Osteoblast (primary cell): ENCODE measurements at places on chromosomes 12 and 14. TPM values are rescaled to one million over a fixed set of nuclear protein-coding genes. Genes with fewer than 3 reads are reported as not detected.
A peak's percentile ranks its signal among the peaks of the same experiment; 100 is the strongest.

The ACVR1B gene
- total RNA-seq = 10.5 and 13.0 TPM in 2 replicates

The KRT6C gene
- total RNA-seq = not detected in 2 replicates

DNA sequence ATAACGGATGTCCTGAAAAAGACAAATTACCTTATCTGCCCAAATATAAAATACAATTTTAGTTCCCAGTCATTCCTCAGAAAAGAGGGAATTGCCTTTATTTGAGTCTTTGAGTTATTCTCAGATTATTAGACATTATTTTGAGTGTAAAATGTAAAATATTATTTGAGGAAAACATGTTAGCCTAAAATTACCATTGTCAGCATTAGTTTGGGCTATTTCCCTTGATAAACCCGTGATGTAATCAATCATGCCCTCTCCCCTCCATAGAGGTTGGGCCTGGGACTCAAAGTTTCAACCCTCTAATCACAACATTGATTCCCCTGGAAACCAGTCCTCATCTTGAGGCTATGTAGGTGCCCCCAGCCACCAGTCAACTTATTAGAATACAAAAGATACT, 213.4 kb downstream of the NUBPL start:
- no peak for DNase-seq
- no peaks in the 10 kb centered on the region for H3K36me3 ChIP-seq
- no peak overlapping the region for H3K4me3 ChIP-seq
- no peaks in the 10 kb centered on the region for H3K4me1 ChIP-seq
- H3K27ac ChIP-seq = no peak overlapping the region

DNA sequence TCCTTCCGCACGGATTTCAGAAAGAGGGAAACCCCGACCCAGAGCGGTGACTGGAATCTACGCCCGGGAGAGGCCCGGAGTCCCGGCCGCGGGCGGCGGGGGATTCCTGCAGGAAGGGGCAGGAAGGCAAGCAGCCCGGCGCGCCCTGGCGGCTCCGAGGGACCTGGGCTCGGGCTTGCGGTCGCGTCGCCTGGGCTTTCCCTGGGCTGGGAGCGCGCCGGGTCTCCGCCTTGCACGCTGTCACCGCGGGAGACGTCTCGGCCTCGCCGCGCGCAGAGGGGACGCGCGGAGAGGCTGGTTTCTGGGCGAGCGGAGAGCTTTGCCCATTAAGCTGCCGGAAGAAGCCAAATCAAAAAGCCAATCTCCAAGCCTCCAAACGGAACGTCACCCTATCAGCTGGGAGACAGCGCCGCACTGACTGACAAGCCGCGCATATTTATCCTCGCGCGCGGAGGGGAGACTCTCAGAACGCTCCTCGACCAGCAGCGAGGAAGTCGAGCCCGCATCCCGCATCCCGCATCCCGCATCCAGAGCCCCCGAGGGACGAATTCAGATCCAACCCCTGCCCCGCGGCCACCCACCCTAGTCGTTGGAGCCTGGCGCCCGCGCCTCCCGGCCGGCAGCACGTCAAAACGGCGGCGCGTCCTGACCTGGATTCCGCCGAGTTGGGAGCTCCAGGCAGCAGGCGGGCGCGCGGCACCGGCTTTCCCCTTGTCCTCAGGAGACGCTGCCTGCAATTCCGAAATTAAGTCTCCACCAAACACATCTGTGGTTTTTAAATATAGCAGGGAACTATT, at the start of gene SLC8A3:
SLC8A3 (minus strand) TSS at position 293 of the 797 bp plus-strand sequence. CDS start 20,529 bp downstream, outside the sequence.
- peak; percentile 88 for DNase-seq
- no peak within 1 kb of the TSS for H3K27ac ChIP-seq
- peaks cover 5% of the 10 kb centered on the region for H3K4me1 ChIP-seq
- H3K4me3 ChIP-seq = peak within 1 kb of the TSS; percentile 61

- no peaks in the 10 kb centered on the region for H3K27me3 ChIP-seq
- H3K27ac ChIP-seq = no peak overlapping the region
- no peaks in the 10 kb centered on the region for H3K36me3 ChIP-seq
- no peaks in the 10 kb centered on the region for H3K4me1 ChIP-seq
- H3K4me3 ChIP-seq = no peak overlapping the region
These were observed 889.8 kb downstream of the TRHDE start for GRCh38 chr12:73161970-73162369.

The RTL1 gene
- total RNA-seq = not detected in 2 replicates

- H3K36me3 ChIP-seq = no peaks in the 10 kb centered on the region
- peaks cover 18% of the 10 kb centered on the region for H3K4me1 ChIP-seq
- H3K4me3 ChIP-seq = no peak overlapping the region
- H3K27me3 ChIP-seq = no peaks in the 10 kb centered on the region
These were observed 53.7 kb downstream of the GALNT4 start for GRCh38 chr12:89470741-89471509.

GRCh38 chr12:132754160-132754932, 7.3 kb downstream of the ANKLE2 start:
- no peak for DNase-seq
- H3K36me3 ChIP-seq = peaks cover 63% of the 10 kb centered on the region
- H3K4me1 ChIP-seq = no peaks in the 10 kb centered on the region
- H3K27me3 ChIP-seq = no peaks in the 10 kb centered on the region

- H3K27me3 ChIP-seq = peaks cover 9% of the 10 kb centered on the region
- H3K4me3 ChIP-seq = no peak overlapping the region
- no peaks in the 10 kb centered on the region for H3K4me1 ChIP-seq
These were observed 38.2 kb upstream of the ARHGAP5 start for GRCh38 chr14:32038876-32039275.

DNA sequence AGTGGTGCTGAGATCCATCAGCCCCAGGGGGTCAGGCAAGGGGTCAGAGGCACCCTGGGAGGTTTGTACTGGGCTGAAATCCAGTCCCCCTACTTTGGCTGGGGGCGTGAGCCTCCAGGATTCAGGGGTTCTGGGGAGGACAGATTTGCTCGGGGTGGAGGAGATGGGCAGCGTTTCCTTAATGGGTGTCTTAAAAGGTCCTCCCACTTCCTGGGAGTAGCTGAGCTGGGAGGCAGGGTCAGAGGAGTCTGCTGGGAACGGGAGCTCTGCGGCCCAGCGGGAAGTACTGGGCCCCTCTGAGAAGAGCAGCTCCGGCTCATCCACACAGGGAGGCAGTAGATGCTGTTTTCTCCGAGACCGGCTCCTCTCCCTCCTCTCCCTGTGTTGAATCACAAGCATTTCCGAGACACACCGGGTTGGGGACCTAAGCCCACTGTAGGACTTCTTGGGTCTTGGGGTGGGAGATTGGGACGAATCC, 2.1 kb upstream of the TEX52 start:
- no peak for DNase-seq
- H3K4me1 ChIP-seq = no peaks in the 10 kb centered on the region
- no peak overlapping the region for H3K27ac ChIP-seq
- H3K36me3 ChIP-seq = peaks cover 12% of the 10 kb centered on the region
- no peaks in the 10 kb centered on the region for H3K27me3 ChIP-seq
- H3K4me3 ChIP-seq = no peak overlapping the region

The AGAP2 gene
- total RNA-seq = 0.29 and 0.72 TPM in 2 replicates

The TAS2R46 gene
- 3.5 and 5.4 TPM in 2 replicates for total RNA-seq

GRCh38 chr12:14275886-14276285, 89.6 kb upstream of the ATF7IP start:
- H3K27me3 ChIP-seq = no peaks in the 10 kb centered on the region
- no peak for DNase-seq
- no peak overlapping the region for H3K4me3 ChIP-seq
- H3K4me1 ChIP-seq = peaks cover 12% of the 10 kb centered on the region

The KRT86 gene
- total RNA-seq = under 0.01 and 0.36 TPM in 2 replicates

DNA sequence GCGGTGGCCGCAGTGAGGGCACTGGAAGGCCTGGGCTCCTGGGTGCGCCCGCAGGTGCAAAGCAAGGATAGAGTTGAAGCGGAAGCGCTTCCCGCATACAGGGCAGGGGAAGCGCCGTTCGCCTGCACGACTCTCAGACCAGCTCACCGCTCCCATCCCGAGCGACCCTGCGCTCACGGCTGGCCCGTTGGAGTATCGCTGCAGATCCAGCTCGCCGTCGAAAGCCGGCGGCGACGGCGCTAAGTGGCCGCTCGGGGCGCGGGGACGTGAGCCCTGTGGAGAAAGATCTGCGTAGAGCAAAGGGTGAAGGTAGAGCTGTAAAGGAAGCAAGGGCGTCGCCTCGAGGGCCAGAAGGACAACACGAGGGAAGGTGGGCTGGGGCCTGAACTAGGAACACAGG, 5.4 kb downstream of the ZNF219 start:
- H3K27me3 ChIP-seq = no peaks in the 10 kb centered on the region
- peaks cover 8% of the 10 kb centered on the region for H3K4me1 ChIP-seq
- H3K4me3 ChIP-seq = no peak overlapping the region
- no peak overlapping the region for H3K27ac ChIP-seq
- DNase-seq = peak; percentile 34

- no peaks in the 10 kb centered on the region for H3K4me1 ChIP-seq
- DNase-seq = no peak
- H3K27ac ChIP-seq = no peak overlapping the region
- H3K36me3 ChIP-seq = no peaks in the 10 kb centered on the region
- H3K27me3 ChIP-seq = no peaks in the 10 kb centered on the region
These were observed 7.8 kb upstream of the ADGRD1 start for GRCh38 chr12:130945786-130946492.

GRCh38 chr12:109949089-109949488, 47.1 kb downstream of the GIT2 start:
- H3K36me3 ChIP-seq = peaks cover 56% of the 10 kb centered on the region
- peaks cover 73% of the 10 kb centered on the region for H3K4me1 ChIP-seq
- peak overlapping the region; percentile 97 for H3K27ac ChIP-seq
- peak; percentile 65 for DNase-seq
- H3K4me3 ChIP-seq = no peak overlapping the region
- no peaks in the 10 kb centered on the region for H3K27me3 ChIP-seq

DNA sequence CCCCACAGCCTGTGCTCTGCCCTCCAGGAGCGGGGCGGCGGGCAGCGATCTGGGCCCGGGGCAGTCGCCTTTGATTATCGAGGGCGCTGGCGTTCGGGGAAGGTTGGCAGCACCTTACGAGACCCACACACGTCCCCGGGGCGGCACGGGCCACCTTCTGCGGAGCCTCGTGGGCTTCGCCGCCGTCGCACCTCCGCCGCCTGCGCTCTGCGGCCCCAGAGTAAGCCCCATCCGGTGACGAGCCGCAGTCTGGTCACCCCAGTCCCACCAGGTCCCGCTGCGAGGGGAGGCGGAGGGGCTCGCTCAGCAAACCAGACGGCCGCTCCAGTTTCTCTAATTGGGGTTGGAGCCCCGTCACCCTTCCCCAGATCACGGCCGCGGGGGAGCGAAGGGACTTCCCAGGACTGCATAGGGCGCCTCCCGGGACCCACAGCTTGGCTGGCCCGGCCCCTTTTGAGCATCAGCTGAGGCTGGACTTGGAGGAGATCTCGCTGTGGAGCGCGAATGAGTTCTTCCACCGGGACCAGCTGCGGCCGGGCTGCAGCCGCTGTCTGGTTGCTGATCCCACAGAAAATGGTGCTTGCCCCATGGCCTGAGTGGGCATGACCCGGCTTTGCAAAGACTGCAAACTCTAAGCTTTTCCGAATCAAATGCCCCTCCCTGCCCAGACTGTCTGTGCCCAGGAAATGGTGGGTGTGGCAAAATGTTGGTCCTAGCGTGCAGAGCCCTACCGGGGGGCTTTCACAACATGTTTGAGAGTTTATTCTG, 560 bp downstream of the LGALS3 start:
- H3K4me1 ChIP-seq = peaks cover 44% of the 10 kb centered on the region
- peak; percentile 96 for DNase-seq
- peak overlapping the region; percentile 84 for H3K27ac ChIP-seq
- peak overlapping the region; percentile 73 for H3K4me3 ChIP-seq

DNA sequence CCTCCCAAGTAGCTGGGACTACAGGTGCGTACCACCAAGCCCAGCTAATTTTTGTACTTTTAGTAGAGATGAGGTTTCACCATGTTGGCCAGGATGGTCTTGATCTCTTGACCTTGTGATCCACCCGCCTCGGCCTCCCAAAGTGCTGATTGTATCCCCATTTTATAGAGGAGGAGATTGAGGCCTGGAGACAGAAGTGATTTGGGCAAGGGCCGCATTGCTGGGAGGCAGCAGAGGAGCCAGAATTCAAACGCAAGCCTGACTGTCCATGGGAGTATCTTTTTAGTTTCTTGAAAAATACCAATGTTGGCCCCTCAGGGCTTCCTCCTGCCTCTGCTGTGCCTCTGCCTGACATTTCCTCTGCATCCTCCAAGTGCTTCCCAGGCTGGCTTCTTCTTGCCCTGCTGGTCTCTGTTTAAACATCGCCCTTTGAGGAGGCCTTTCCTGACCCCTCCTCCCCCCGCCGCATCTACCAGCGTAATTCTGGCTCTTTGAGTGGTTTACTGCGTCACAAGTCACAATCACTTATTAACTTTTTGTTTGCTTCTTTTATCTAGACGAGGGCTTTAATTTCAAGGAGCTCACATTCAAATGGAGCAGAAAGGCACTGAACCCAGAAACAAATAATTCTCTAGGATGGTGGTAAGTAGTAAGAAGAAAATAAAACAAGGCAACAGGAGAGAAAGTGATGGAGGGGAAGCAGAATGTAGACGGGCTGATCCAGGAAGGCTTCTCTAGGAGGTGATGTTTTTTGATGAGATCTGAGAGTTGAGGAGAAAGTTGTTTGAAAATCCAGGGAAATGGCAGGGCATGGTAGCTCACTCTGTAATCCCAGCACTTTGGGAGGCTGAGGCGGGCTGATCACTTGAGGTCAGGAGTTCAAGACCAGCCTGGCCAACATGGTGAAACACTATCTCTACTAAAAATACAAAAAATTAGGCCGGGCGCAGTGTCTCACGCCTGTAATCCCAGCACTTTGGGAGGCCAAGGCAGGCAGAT, 91.0 kb upstream of the MED13L start:
- no peaks in the 10 kb centered on the region for H3K27me3 ChIP-seq
- H3K27ac ChIP-seq = no peak overlapping the region
- DNase-seq = no peak
- H3K4me1 ChIP-seq = peaks cover 12% of the 10 kb centered on the region

DNA sequence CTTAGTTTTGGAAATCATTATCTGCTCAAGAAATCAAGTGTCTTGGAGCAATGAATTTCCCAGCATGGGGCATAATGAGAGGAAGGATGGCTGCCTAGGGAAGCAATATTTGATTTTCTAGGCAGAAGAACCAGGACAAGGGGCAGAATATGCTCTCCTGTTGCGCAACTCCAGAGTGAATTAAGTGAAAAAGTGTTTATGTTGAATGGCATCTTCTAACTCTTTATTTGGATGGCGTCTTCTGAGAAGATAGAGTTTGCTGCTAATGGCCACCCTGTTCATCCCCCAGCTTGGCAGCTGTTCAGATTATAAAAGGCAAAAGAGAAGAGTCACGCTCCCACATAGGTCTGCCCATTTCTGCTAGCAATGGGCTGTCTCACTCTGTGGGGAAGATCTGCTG, 1278.1 kb downstream of the AACS start:
- peaks cover 3% of the 10 kb centered on the region for H3K4me1 ChIP-seq
- no peaks in the 10 kb centered on the region for H3K36me3 ChIP-seq
- no peak overlapping the region for H3K27ac ChIP-seq
- no peak for DNase-seq
- no peaks in the 10 kb centered on the region for H3K27me3 ChIP-seq

The GEMIN2 gene
- total RNA-seq = 15.3 and 24.2 TPM in 2 replicates

- DNase-seq = no peak
- H3K36me3 ChIP-seq = no peaks in the 10 kb centered on the region
- no peaks in the 10 kb centered on the region for H3K4me1 ChIP-seq
- no peak overlapping the region for H3K4me3 ChIP-seq
- no peak overlapping the region for H3K27ac ChIP-seq
These were observed 205.8 kb upstream of the SLC16A7 start for GRCh38 chr12:59389968-59390576.

The NANOG gene
- under 0.01 TPM in 1 of 2 replicates, not detected in the other for total RNA-seq

The TAS2R9 gene
- not detected in 2 replicates for total RNA-seq

GRCh38 chr12:50297996-50298395, 14.7 kb upstream of the LIMA1 start:
- H3K4me3 ChIP-seq = no peak overlapping the region
- H3K27me3 ChIP-seq = no peaks in the 10 kb centered on the region

The RPL6 gene
- total RNA-seq = 918 and 946 TPM in 2 replicates

The KTN1 gene
- total RNA-seq = 172 and 177 TPM in 2 replicates
